ENCODE measurements at places on chromosomes 5 and 9.

DNA sequence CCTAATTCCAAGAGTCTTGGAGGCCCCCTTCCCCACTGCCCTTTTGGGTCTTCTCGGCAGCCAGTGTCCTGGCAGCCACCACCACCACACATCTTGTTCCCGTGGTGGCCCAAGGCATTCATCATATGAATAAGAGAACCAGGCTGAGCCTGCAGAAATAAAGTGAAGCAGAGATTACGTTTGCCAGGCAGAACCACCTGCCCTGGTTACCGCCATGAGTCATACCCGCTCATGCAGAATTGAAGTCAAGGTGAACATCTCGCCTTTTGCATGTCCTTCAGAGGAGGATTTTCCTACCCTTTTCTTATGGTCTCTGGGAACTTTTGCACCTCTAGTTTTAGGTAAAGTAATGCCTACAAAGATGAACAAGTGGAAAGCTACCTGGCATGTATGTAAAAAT is 119.5 kb upstream of the LMX1B start:
- no peak for DNase-seq

GRCh38 chr9:79642671-79643070 is 70.9 kb downstream of the TLE4 start:
- DNase-seq, result no peak

DNA sequence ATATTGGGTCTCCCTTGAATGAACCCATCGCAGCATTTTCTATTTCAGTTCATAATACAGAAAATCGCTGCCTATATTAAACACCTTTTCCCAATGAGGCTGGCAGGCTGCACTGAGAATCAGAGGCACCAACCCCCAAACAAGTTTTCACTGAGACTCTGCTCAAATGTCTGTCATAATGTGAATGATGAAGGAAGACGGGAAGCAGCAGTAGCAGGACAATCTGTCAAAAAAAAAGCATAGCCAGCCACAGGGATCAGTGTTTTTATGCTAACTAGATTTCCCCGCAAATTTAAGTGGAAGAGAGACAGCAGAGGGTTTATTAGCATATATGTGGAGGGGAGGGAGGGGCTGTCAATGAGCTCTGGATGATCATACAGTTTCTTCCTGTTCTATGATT is 162.7 kb upstream of the PDE4D start:
- no peak for DNase-seq

DNA sequence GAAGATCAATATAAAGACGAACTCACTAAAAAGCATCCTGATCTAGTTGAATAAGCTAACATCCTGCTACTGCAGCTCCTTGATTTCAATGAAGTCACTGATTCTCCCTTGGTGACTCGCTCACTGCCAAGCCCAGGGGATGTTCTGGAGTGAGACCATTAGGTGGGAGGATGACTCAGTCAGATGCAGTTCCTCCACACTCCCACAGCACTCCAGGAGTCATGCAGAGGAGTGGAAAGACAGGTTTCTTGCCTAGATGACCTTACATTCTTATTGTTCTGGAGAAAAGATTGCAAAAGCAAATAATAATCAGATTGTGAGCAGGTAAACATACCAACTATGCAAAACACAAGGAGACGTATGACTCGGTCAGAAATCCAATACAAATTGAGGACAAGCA is 15.3 kb downstream of the GCNT4 start:
- no peak for DNase-seq

- no peak for DNase-seq
Observed at GRCh38 chr9:95433096-95433819, 83.5 kb downstream of the PTCH1 start.

GRCh38 chr5:34608859-34609648 is 47.1 kb upstream of the RAI14 start:
- no peak for DNase-seq

DNA sequence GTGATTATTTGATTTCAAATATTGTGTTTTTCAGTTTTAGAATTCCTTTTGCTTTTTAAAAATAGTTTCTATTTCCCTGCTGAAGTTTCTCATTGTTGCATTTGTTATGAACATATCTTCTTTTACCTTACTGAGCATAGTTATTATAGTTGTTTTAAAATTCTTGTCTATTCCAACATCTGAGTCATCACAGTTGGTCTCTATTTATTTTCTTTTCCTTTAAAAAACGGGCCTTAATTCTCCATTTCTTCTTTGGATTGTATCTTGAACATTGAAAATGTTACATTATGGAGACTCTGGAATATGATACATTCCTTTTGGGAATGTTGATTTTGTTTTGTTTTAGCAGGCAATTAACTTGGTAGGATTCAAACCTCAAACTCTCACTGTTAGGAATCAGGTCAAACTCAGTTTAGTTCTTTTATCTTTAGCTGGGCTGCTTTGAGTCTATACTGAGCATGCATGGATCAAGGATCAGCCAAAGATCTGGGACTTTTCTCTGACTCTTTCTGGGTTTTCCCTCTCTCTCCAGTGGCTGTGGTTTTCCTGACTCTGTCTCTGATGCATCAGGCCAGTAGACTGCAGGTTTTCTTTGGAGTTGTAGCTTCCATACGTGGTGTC is 70.3 kb downstream of the TEK start:
- no peak for DNase-seq

DNA sequence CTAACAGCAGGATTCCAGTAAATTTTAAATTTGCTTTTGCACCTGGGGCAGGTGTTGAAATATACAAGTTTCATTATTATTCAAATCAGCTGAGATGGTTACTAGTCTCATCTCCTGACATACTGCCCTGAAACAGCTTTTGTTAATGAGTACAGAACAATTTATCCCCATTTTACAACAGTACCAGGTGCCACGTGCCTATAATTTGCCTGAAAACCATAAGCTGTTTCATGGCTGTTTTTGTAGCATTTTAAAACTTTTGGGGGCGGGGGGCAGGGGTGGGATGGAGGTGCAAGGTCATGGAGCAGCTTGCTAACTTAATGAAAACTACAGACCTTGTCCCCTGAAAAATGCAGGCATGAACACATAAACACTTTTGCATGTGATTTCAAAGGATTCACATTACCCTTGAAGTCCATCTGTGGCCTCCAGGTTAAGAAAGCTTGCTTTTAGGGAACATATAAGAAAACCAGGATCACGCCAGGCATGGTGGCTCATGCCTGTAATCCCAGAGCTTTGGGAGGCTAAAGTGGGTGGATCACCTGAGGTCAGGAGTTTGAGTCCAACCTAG is 42.1 kb downstream of the TIMD4 start:
- DNase-seq, result no peak

GRCh38 chr9:114769624-114770023 is 36.2 kb downstream of the TNFSF15 start:
- DNase-seq, result no peak

DNA sequence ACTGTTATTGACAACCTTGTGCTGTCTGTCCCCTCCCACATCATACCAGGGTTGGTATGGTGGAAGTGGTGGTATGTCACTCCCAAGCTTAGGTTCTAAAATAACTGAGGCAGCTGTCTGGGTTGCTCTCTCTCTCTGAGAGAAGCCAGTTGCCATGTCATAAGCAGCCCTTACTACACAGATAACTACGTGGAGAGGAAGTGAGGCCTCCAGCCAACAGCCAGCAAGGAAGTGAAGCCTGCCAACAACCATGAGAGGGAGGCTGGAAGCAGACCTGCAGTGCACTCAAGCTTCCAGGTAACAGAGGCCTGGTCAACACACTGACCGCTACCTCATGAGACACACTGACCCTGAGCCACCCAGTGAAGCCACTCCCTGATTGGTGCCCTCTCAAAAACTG is 18.6 kb downstream of the CTNNAL1 start:
- no peak for DNase-seq

GRCh38 chr5:145591578-145591977 is 243.6 kb downstream of the PRELID2 start:
- no peak for DNase-seq

- DNase-seq, result no peak
Observed at GRCh38 chr5:142998316-142999020, 228.3 kb downstream of the ARHGAP26 start.

DNA sequence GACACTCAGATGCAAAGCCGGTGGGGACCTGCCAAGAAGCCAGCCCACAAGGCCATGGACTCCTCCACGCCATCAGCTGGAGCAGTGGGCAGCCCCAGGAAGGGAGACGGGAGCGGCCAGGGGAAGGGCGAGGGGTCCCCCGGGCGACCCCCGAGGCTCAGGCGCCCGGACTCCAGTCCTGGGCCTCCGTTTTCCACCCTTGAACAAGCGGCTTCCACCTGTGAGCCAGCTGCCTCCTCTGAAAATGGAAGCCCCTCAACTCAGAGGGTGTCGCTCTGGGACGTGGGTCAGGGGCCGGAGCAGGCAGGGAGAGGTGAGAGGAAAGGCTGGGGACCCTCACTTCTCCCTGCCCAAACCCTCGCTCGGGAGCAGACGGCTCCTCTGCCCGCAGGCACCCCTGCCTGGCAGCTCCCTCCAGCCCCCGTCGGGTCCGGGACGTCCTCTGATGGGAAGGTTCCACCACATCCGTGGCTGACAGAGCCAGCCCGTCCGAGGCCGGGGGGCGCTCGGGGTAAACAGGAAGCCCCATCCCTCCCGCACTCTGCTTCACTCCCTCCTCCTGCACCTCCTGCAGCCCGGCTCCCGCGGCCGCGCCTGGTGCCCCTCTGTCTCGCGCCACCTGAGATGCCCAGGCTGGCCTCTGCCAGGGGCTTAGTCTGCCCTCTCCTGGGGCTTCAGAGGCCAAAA is 3.7 kb upstream of the EGFL7 start:
- DNase-seq, result no peak

- DNase-seq, result no peak
Observed at GRCh38 chr5:113311301-113311700, 123.5 kb downstream of the TSSK1B start.

DNA sequence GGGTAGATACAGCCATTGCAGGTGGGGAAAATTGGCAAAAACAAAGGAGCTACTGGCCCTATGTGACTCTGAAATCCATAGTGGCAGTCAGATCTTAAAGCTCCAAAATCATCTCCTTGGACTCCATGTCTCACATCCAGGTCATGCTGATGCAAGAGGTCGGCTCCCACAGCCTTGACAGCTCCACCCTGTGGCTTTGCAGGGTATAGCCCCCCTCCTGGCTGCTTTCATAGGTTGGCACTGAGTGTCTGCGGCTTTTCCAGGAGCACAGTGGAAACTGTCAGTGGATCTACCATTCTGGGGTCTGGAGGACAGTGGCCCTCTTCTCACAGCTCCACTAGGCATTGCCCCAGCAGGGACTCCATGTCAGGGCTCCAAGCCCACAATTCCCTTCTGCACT is 1190.1 kb downstream of the CDH12 start:
- DNase-seq, result no peak

DNA sequence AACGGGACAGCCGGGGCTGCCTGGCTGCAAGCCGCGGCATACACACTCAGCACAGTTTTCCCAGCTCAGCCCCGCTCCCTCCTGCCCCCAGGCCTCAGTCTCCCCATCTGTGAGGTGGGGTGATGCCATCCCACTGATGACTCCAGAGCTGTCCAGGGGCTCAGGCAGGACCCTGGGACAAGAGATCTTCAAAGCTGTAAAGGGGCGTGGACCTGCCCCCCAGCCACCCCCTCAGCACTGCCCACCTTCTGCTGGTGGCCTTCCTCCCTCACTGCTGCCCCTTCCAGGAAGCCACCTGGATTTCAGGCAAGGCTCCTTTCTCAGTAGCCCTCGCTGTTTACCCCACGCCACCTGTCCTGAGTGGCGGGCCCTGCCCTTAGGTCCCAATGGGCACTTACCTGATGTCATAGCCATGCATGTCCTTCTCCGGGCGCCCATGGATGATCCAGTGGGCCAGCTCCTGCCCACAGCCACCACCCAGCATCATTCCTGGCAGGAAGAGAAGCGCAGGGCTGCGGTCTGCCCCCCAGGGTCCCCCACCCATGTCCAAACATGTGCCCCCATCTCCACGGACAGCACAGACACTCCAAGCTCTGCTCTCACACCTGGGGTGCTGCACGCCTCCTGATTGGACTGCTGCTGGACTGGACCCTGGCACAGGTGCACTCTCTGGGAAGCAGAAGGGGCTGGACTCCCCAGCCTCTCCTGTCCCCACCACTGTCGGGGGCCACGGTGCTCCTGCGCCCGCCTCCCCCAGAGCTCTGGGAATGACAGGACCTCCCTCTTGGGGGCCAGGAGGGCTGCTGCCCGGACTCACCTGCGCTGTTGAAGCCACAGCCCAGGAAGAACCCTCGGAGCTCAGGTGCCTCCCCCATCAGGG is 25.7 kb downstream of the SARDH start:
- DNase-seq, result no peak

DNA sequence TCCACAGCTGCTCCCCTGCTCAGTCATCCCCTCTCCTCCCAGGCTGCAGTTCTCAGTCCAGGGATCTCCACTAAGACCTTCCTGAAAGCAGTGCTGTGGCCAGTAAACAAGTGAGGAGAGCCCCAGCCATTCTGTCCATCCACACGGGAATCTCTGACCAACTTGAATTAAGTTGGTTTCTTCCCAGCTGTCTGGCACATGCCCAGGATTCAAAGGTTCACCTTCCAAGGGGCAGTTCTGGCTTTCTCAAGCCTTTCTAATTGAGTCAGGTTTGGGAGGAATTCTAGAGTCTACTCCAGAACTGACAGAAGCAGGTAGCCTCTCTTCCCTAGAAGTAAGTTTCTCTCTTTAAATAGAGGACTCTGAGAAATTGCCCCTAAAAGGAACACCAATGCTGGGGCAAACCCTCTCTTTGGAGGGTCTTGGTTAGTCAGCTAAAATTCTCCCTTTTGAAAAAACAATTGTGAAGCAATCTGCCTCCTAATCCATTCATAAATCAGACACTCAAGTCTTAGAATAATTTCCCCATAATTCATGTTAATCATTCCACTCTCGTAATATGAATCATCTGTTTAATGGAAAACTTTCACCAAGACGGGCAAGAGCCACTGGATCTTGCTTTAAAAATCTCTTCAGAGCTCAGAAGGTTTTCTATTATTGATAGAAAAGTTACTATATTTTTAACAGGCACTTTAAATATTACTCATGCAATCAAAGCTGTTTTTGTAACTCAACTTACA is 133.8 kb downstream of the SPOCK1 start:
- DNase-seq, result no peak

DNA sequence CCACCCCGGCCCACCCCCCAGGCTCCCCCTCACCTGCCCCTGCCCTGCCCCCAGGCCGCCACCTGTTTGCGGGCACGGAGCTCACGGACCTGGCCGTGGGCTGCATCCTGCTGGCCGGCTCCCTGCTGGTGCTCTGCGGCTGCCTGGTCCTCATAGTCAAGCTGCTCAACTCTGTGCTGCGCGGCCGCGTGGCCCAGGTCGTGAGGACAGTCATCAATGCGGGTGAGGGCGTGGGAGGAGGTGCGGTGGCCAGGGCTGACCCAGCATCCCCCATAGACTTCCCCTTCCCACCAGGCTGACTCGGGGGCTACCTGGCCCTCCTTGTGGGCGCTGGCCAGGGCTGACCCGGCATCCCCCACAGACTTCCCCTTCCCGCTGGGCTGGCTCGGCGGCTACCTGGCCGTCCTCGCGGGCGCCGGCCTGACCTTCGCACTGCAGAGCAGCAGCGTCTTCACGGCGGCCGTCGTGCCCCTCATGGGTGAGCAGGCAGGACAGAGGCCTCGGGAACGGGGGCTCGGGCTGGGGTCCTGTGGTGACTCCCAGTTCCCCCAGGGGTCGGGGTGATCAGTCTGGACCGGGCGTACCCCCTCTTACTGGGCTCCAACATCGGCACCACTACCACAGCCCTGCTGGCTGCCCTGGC is 3.5 kb downstream of the SLC34A3 start:
- no peak for DNase-seq
